ENCODE measurements at places on chromosomes 13 and 19.

DNA sequence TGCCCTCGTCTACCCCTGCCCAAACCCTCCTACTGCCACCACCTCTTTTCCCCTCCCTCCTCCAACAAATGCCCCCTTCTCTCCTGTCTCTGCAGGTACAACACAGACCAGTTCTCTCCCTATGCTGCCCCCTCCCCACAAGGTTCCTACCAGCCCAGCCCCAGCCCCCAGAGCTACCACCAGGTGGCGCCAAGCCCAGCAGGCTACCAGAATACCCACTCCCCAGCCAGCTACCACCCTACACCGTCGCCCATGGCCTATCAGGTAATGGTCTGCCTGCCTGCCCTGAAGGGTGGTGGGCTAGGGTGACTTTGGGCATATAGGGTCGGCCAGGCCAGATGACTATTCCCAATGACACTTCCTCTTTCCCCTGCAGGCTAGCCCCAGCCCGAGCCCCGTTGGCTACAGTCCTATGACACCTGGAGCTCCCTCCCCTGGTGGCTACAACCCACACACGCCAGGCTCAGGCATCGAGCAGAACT, 6.5 kb upstream of the TIMM50 start:
- peak; percentile 96 for DNase-seq

DNA sequence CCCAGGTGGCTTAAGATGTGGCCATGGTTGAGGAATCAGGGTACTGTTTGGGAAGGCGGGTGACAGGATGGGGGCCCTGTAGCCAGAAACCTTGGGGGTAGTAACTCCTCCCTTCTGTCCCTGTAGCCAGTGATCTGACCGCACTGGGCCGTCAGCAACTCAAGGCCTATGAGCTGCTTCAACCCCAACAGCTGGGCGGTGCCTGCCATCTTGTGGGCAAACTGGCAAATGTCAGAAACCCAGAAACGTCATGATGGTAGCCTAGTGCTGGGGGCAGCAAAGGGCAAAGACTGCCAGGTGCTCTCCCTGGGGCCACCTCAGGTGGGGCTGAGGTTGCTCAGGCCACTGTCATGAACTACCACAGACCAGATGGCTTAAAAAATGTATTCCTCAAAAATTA, 3.5 kb downstream of the COPE start:
- peak; percentile 87 for DNase-seq

GRCh38 chr19:16074488-16075365, 1.6 kb upstream of the TPM4 start:
- peak; percentile 45 for DNase-seq

- no peak for DNase-seq
Observed at GRCh38 chr13:50650592-50651504, 192.6 kb downstream of the DLEU7 start.

DNA sequence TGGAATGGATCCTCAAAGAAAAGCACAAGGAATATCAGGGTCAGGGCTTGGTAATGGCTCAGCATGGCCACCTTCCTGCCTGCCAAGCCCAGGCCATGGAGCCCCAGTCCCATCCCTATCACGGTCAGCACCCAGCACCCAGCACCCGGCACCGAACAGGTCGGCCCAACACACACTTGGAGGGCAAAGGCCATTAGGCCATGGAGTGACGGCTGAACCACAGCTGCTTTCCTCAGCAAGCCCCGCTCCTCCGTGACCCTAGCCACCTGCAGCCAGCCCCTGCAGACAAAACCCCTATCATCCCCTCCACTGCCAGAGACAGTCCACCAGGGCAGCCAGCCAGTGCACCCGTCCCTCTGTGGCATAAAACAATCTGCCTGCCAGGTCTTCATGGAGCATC, 20.6 kb downstream of the PEPD start:
- no peak for DNase-seq

DNA sequence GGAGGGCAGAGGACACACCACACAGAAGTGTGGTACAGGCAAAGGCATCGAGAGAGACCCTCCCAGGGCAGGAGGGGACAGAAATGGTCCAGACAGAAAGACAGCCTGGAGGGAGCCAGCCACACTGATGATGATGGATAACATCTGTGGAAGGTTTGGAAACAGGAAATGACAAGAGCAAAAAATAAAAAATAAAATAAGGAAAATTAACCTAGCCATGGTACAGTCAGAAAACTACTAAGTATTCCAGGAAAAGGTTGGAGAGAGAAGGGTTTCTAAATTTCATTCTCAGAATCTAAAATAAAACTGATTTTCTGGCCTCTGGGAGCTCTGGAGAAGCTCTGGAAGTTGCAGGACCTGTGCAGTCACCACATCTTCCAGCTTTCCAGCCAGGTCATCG, 115.2 kb upstream of the VSTM2B start:
- DNase-seq = no peak

DNA sequence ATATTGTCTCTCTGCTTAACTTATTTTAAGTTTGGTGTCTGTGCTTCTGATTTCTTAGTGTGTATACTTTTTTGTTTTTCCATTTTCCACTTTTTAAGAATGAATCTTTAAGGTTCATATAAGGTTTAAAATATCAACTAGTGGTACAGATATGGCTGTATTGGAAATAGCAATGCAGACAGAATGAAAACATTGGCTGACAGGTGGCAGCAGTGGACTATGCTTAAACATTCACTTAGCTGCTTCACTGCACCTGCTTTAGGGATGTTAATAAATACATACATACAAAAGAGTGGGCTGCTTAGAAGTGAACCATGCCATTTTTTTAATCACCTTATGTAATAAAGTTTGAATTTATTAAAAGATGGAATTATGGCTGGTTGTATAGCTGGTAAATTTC, 27.3 kb downstream of the TM9SF2 start:
- no peak for DNase-seq
